ENCODE measurements at places on chromosomes 13 and 19. TPM values are rescaled to one million over a fixed set of nuclear protein-coding genes. Genes with fewer than 3 reads are reported as not detected.

GPR4 gene
- 2.0 TPM for total RNA-seq

TYK2 gene
- total RNA-seq, result 148 TPM

DNA sequence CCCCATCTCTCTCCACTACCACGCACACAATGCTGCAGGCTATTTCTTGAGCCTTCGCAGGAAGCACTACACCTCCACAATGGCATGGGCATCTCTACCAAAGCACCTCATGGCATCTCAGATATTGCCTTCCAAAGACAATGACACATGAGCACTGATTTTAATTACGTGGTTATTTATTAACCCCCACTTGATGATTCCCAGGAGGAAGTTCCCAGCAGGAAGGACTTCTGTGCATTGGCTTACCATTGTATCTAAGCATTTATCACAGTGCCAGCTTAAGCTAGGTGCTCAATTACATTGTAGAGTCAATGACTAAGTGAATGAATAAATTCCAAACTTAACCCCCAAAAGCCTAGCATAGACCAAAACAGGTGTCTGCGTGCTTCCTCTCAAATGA is 101.4 kb downstream of the ABCC4 start:
- DNase-seq, result no peak

GRCh38 chr19:41226053-41226873 is 7.2 kb downstream of the AXL start:
- DNase-seq, result peak; percentile 74

PNMA8B gene
- 0.27 TPM for total RNA-seq
